ENCODE measurements at places on chromosomes 4 and X. TPM values are rescaled to one million over a fixed set of nuclear protein-coding genes. Genes with fewer than 3 reads are reported as not detected.

The ACE2 gene
- not detected for total RNA-seq

The MAGEA10 gene
- not detected for total RNA-seq

The TBC1D1 gene
- total RNA-seq = 72.6 TPM

The FABP2 gene
- total RNA-seq = not detected

The UGT2B17 gene
- 0.94 TPM for total RNA-seq

The RTL5 gene
- total RNA-seq = 0.73 TPM

The SORCS2 gene
- 0.10 TPM for total RNA-seq

The UGT8 gene
- 3.3 TPM for total RNA-seq

The GPR119 gene
- total RNA-seq = not detected

The CPLX1 gene
- total RNA-seq = 0.10 TPM

The LAMTOR3 gene
- 41.0 TPM for total RNA-seq

The CT47C1 gene
- not detected for total RNA-seq

The POLA1 gene
- total RNA-seq = 7.8 TPM

The SPON2 gene
- total RNA-seq = 25.5 TPM

The DAPP1 gene
- total RNA-seq = 54.3 TPM

The GAK gene
- 62.2 TPM for total RNA-seq

The GRPEL1 gene
- total RNA-seq = 50.5 TPM

The EDA gene
- total RNA-seq = 9.1 TPM
